Purkinje cell (primary cell): ENCODE measurements at places on chromosomes 1 and 21. TPM values are rescaled to one million over a fixed set of nuclear protein-coding genes. Genes with fewer than 3 reads are reported as not detected.

BTBD8 gene
- polyA plus RNA-seq: 573 and 622 TPM in 2 replicates

CD247 gene
- polyA plus RNA-seq: 1.9 and 3.2 TPM in 2 replicates

ANKRD34A gene
- 8.1 and 10.7 TPM in 2 replicates for polyA plus RNA-seq

LYPD8 gene
- 3.4 and 6.6 TPM in 2 replicates for polyA plus RNA-seq

IQGAP3 gene
- polyA plus RNA-seq: 0.07 and 0.09 TPM in 2 replicates

OPTC gene
- polyA plus RNA-seq: not detected in 2 replicates

S100A5 gene
- polyA plus RNA-seq: not detected in 2 replicates

DDAH1 gene
- 48.8 and 53.8 TPM in 2 replicates for polyA plus RNA-seq

UBE2G2 gene
- polyA plus RNA-seq: 18.6 and 38.5 TPM in 2 replicates

UBXN10 gene
- 0.27 and 1.3 TPM in 2 replicates for polyA plus RNA-seq

TFF1 gene
- polyA plus RNA-seq: not detected in 2 replicates

L1TD1 gene
- polyA plus RNA-seq: not detected in 2 replicates

CDC42BPA gene
- 147 and 201 TPM in 2 replicates for polyA plus RNA-seq

MRPL37 gene
- 51.6 and 58.5 TPM in 2 replicates for polyA plus RNA-seq

ESRRG gene
- polyA plus RNA-seq: 10.1 and 19.9 TPM in 2 replicates

HEYL gene
- not detected in 2 replicates for polyA plus RNA-seq

TP73 gene
- not detected in 2 replicates for polyA plus RNA-seq
